AML-193 (cell line): ENCODE measurements at places on chromosomes 11 and 22.

- no peak for DNase-seq
Observed at GRCh38 chr11:8745431-8746253, 63.0 kb downstream of the RPL27A start.

DNA sequence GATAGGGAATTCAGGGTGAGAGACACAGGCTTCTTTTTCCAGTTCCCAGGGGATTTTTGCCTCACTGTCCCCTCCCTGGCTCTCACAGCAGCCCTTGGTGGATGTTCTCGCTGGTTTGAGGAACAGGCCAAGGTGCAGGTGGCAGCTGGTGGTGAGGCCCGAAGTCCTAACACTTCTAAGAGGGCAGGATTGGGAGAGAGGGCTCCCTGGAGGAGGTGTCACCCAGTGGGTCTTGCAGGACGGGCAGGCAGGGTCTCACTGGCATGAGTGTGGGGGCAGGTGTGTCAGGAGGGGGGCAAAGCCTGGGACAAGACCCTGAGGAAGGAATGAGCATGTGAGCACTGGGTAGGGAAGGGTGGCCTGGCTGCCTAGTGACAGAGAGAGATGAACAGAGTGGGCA is 9.2 kb downstream of the ADORA2A start:
- DNase-seq, result no peak

GRCh38 chr11:117625237-117625636 is 171.8 kb downstream of the DSCAML1 start:
- no peak for DNase-seq

GRCh38 chr22:20159076-20159475 is 8.2 kb upstream of the CCDC188 start:
- no peak for DNase-seq

- DNase-seq, result no peak
Observed at GRCh38 chr11:66115638-66116301, 45.7 kb downstream of the PACS1 start.

DNA sequence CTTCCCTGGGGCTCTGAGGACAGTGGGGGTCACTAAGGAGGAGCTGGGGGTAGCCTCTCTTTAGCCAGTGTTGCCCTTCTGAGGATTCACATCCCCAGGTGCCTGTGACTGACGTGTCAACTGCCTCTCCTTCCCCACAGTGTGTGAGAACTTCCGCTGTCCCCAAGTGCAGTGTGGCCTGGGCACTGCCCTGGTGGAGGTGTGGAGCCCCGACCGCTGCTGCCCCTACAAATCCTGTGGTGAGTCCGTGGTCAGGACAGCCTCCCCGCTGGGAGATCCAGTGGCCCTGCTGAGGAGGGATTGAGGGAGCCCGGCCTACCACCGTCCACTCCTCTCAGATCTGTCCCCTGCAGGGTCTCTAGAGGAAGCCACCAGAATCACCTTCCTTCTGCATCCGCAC is 81.1 kb upstream of the MYOD1 start:
- DNase-seq, result no peak

- no peak for DNase-seq
Observed at GRCh38 chr11:60955571-60955970, 3.6 kb upstream of the SLC15A3 start.

DNA sequence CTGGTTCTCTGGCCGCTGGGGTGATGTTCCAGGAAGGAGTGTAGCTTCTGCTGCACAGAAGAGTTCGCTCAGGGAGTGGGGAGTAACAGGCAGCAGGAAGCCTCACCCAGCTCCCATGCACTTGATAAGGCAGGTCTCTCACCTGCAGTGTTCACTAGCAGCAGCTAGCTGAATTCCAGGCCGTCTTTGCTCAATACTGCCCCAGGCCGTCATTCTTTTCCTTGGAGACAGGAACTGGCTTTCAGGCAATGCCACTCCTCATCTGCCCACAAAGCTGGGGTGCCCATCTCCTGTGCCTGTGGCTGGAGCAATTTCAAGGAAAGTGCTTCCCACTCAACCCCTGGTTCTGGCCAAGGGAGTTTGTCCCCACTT is 66.1 kb downstream of the ARHGAP42 start:
- DNase-seq, result no peak

DNA sequence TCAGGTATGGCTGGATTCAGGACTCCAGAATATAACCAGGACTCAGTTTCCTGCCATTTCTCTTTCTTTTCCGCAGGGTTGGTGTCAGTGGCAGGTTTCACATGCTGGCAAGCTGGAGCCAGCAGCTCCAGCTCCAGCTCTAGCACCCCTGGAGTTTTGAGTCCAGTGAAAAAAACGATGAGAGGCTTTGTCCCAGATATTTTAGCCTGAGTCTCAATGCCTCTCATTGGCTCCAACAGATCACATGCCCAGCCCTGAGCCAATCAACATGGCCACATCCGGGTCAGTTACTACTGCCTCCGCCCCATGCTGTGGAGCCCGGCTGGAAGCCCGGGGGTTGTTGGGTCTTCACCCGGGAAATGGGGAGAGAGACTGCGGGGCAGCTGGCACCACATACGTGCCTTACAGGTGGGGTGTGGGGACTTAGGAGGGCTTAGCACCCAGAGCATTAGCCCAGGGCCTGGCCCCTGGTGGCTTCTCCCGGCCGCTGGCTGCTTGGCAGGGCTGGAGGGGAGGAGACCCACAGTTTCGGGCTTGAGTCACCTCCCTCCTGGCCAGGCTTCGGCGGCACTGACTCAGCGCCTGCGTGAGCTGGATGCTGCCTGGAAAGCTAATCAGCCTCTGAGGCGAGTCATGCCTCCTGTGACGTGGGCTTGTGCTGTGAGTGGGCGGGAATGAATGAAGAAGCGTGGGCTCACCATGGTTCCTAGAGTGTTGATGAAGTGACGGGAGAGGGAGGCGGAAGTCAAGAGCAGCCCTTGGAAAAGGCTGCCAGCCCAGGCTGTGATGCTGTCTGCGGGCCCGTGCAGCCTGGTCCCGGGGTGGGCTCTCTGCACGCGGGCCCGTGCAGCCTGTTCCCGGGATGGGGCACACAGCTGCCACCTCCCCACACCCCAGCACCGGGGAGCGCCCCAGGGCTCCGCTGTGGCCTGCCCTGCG is 15.3 kb upstream of the MRTFA start:
- DNase-seq, result peak; percentile 84

GRCh38 chr11:134474070-134474860 is 62.2 kb upstream of the B3GAT1 start:
- no peak for DNase-seq

- DNase-seq, result no peak
Observed at GRCh38 chr11:123235117-123235655, 40.1 kb upstream of the CLMP start.

DNA sequence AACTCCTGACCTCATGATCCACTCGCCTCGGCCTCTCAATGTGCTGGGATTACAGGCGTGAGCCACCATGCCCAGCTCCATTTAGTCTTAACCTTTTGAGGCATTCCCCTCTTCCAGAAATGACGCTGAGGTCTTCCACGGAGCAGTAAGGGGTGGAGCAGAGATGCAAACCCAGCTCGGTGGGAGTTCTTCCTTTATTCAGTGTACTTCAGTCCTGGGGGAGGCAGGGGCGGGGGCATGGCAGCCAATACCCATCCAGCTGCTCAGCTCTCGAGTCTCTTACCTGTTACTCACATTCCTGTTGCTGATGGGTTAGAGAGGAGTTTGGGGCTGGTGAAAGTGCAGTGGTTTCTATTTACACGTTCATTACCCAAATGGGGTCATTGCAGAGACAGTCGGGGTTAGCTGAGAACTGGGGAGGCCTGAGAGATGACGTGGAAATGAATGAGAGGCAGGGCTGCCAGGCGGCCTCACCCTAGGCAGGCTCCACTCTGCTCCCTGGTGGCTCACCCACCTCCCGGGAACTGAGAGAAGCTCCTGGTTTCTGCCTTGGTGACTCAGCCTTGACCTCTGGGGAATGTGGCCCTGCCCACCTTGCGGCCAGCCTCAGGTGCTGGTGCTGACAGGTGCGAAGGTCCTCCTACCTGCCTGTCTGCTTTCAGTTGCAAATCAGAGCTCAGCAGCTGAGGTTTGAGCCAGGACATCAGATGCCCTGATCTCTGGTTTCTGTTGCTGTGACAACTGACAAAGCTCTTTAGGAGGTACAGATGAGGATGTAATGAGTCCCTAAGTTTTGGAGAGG is 13.4 kb upstream of the ST14 start:
- DNase-seq, result no peak

DNA sequence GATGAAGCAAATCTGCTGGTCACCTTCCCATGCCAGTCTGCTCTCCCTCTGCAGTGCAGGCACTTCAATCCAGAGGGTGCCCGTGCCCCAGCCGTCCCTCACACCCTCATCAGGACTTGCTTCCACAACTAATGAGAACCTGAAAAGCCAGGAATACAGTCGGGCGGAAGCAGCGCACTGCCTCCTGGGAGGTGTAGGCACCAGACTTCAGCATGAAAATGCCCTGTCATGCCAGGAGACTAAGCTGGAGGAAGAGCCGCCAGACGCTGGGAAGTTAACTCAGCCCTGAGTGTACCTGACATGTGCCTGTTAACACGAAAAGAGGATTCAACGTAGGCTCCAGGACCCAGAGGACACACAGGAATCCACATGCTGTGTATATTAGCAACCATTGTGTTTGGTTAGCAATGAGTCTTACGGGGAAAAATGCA is 40.1 kb upstream of the FLI1 start:
- no peak for DNase-seq

DNA sequence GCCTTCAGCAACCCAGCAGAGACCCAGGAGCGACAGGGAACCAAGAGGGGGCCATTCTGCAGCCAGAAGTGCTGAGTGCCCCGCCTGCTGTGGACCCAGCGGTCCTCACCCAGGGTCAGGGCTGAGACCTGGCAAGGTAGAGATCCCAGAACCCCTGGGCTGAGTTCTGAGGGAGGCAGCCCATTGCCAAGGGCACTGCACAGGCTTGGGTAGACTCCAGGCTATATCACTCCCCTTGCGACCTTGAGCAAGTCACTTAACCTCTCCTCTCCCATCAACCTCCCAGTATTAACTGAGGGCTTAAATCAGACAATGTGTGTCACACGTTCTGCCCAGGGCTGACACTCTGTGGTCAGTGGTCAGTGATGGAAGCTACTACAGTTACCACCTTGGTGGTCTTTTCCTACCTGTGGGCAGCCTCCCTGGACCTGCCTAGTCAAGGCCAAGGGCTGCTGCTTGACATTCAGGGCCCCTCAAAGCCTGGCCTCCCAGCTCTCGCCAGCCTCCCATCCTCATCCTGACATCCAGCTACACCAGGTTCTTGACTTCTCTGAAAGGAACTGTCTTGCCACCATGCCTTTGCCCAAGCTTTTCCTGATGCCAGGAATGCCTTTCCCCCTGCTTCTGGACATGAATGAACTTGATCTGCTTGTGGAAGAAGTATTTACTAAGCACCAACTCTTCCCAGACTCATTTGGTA is 8.2 kb downstream of the WNT11 start:
- DNase-seq, result no peak

GRCh38 chr11:114215871-114216795 is 80.1 kb upstream of the NNMT start:
- DNase-seq, result no peak

DNA sequence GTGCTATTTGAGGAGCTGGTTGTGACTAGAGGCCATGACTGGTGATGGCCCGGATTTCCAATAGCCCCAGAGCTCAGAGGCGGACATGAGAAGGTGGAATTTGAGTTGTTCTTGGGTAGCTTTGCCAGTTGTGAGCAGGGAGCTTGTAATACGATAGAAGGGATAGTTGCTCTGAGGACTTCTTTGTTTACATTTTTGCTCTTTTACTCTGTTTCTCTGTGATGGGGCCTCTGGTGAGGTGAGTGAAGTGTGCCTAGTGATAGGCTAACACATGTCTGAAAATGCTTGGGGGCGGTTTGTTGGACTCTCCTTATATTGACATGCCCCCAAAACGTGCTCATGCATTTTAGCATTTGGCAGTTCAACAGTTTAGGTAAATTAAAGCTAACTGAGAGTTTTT is 365.1 kb downstream of the DDX10 start:
- no peak for DNase-seq

DNA sequence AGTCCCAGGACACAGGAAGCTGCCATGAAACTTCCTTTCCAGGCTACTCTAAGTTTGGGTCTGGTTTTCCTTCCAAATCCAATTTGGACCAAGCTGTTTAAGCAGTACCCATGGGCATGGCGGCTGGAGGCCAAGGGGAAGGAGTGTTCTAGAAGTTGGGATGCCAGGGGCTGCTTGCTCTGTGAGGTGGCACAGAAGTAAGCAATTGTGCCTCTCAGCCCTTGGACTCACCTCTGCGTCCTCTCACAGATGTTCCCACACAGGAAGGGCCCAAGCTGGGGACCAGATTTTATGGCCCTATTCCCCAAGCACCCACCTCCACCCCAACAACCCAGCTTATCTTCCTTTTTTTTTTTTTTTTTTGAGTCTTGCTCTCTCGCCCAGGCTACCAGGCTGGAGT is 3.5 kb upstream of the DGAT2 start:
- no peak for DNase-seq

DNA sequence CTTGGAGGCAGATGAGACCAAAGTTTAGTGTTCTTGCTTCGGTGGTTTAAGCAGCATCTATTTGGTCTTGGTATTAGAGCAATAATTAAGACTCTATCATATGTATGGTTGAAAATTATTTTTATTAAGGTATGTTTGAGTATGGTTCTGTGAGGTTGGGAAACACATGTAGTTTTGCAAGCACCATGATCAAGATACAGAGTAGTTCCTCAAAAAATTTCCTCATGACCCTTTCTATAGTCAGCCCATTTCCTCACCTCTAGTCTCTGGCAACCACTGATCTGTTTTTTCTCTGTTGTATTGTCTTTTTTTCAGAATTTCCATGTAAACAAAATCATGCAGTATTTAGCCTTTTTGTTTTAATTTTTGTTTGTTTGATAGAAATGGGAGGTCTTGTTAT is 18.4 kb downstream of the MTMR3 start:
- peak; percentile 91 for DNase-seq

GRCh38 chr11:14506532-14506931 is 6.9 kb upstream of the COPB1 start:
- DNase-seq, result no peak

- DNase-seq, result no peak
Observed at GRCh38 chr11:122024278-122024677, 91.7 kb downstream of the BLID start.

DNA sequence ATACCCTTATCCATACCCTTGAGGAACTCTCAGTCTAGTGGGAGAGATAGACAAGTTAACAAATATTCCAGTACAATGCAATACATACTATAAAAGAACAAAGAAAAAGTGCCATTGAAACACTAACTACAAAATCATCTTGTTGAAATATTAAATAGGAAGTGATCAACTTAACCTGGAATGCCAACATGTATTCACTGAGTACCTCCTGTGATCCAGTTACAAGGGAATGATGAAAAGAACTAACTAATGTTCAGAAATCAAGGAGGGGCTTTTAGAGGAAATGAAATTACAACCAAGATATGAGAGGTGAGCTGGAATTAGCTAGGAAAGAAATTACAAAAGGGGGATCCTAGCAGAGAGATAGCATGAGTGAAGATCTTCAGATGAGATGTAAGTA is 6.2 kb upstream of the FIBIN start:
- no peak for DNase-seq
